Foreskin keratinocyte (primary cell): ENCODE measurements at places on chromosomes 3 and 15. TPM values are rescaled to one million over a fixed set of nuclear protein-coding genes. Genes with fewer than 3 reads are reported as not detected.

The GOLGA8T gene
- not detected in 2 replicates for polyA plus RNA-seq

The CYP1A1 gene
- polyA plus RNA-seq: 0.67 and 1.8 TPM in 2 replicates

The MORC1 gene
- not detected in 2 replicates for polyA plus RNA-seq

The SNTN gene
- not detected in 2 replicates for polyA plus RNA-seq

The EPHA6 gene
- not detected in 2 replicates for polyA plus RNA-seq

The CFAP161 gene
- not detected in 2 replicates for polyA plus RNA-seq

The FRMD4B gene
- 14.3 and 15.1 TPM in 2 replicates for polyA plus RNA-seq

The EPHB1 gene
- polyA plus RNA-seq: 0.04 and 0.06 TPM in 2 replicates

The ACOX2 gene
- polyA plus RNA-seq: 0.39 and 0.74 TPM in 2 replicates

The TUSC7 gene
- polyA plus RNA-seq: not detected in 2 replicates

The ZNF717 gene
- polyA plus RNA-seq: 4.6 and 5.4 TPM in 2 replicates

The SPINK8 gene
- not detected in 2 replicates for polyA plus RNA-seq

The EEFSEC gene
- polyA plus RNA-seq: 16.8 and 17.6 TPM in 2 replicates

The COL8A1 gene
- 8.2 and 63.6 TPM in 2 replicates for polyA plus RNA-seq

The RYR3 gene
- not detected in 2 replicates for polyA plus RNA-seq

The YEATS2 gene
- polyA plus RNA-seq: 8.7 and 10.0 TPM in 2 replicates

The CD86 gene
- 0.61 and 0.68 TPM in 2 replicates for polyA plus RNA-seq

The FGF12 gene
- 0.10 and 0.11 TPM in 2 replicates for polyA plus RNA-seq

The CORO2B gene
- polyA plus RNA-seq: 0.46 and 0.65 TPM in 2 replicates

The COL6A5 gene
- not detected in 2 replicates for polyA plus RNA-seq

The DPPA4 gene
- polyA plus RNA-seq: not detected in 2 replicates

The ROPN1 gene
- polyA plus RNA-seq: not detected in 2 replicates

The COL6A6 gene
- polyA plus RNA-seq: not detected in 2 replicates

The MFSD1 gene
- polyA plus RNA-seq: 15.8 and 20.2 TPM in 2 replicates
